Posterior cingulate gyrus (tissue), 11 donors: ENCODE measurements at places on chromosomes 3 and 15.

DNA sequence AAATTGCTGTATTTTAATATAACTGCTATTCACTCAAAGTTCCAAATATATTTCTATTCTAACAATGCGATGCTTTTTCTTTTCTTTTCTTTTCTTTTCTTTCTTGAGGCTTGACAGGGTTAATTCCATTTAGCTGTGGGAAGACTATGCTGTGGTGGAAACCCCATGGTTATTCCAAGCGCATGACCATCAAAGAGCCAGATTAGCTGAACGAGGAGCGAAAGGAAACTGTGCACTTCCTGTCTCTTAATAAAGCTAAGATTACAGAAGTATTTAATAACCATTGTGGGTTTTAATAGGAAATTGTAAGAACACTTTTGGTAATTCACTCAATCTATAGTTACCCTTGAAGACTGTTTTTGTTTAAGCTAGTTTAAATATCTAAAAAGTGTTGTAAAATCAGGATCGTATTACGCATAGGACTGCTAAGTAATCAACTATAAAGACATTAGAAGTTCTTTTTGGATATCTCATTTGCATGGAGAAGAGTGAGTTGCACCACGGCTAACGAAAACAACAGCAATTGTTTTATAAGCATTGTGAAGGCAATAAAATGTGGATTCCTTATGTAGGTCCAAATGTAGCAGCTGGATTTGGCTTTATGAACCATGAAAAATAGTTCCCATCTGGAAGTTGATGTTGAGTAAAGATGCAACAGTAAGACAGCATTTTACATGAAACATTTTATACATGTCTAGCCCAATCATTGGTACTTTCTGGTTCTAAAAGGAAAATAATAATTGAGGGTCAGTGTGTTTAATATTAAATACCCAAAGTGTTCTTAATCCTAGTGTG, 105.4 kb downstream of the ZIC1 start:
- no peak for DNase-seq

- no peak for DNase-seq
These were observed 133.7 kb upstream of the ALCAM start for GRCh38 chr3:105233010-105233409.

- no peak for DNase-seq
These were observed 288.0 kb upstream of the CHRM5 start for GRCh38 chr15:33680336-33680735.

GRCh38 chr15:89374086-89374981, 39.7 kb upstream of the POLG start:
- peak; percentile 62 for DNase-seq

- no peak for DNase-seq
These were observed 106.7 kb downstream of the ZIC4 start for GRCh38 chr3:147299656-147300055.

DNA sequence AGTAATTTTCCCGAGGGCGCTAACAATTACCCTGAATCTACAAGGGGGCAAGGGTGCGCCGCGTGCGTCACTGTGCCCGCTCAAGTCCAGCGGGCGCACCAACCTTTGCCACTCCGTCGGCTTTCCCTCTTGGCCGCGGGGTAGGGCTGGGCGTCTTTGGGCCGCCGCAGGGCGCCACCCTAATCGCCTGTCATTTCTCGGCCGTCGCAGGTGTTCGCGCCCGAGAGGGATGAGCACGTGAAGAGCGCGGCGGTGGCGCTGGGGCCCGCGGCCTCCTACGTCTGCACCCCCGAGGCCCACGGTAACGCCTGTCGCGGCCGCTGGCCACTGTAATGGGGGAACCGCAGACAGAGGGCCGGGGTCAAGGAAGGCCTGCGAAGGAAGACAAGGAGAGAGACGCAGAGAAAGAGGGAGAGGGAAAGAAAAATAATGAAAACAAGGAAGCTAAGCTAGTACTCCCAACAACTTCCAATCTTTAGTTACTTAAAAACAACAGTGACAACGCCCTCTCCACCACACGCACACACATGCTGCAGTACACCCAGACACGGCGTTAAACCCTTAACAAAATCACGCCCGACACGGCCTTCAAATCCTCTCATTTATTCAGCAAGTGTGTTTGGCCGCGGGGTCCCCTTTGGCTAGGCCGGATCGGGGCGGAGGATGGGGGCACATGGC, 3.8 kb downstream of the SKOR1 start:
- no peak for DNase-seq

GRCh38 chr15:80031841-80032240, 27.6 kb upstream of the ZFAND6 start:
- no peak for DNase-seq

- no peak for DNase-seq
These were observed 5.0 kb downstream of the CHST13 start for GRCh38 chr3:126528800-126529541.

DNA sequence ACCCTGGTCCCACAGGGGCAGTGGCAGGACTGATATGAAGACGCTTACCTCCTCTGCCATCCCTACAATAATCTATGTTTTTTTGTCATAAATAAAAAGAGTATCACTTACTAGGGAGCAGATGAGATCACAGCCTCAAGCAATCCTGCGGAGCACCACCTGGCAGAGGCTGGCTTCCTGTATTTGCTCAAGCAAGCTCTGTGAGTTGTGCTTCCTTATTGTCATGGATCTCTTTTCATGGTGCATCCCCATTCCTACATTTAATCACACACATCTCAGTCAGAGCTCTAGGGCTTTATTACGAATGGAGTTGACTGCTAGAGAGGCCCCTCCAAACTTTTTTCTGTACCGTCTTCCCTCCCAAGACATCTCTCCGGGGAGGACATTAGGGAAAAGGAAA, 186.0 kb downstream of the UBE2E2 start:
- DNase-seq, result no peak

DNA sequence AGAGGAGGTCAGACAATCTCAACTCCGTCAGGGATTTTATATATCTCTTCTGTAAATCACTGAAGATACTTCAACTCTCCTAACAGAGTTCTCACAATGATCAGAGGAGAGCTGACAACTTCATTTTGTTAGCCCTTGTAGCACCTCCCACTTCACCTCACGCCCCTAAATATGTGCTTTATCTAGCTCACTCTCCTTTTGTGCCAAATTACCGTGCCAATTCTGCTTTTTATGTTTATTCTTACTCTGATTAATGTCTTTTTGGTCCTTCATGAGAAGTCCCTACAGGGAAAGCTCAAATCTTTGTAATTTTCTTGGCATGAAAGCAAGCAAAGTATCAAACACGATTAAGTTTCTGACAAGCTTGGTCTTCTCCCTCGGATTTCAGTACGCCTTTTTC, 636.1 kb upstream of the NAALADL2 start:
- no peak for DNase-seq

DNA sequence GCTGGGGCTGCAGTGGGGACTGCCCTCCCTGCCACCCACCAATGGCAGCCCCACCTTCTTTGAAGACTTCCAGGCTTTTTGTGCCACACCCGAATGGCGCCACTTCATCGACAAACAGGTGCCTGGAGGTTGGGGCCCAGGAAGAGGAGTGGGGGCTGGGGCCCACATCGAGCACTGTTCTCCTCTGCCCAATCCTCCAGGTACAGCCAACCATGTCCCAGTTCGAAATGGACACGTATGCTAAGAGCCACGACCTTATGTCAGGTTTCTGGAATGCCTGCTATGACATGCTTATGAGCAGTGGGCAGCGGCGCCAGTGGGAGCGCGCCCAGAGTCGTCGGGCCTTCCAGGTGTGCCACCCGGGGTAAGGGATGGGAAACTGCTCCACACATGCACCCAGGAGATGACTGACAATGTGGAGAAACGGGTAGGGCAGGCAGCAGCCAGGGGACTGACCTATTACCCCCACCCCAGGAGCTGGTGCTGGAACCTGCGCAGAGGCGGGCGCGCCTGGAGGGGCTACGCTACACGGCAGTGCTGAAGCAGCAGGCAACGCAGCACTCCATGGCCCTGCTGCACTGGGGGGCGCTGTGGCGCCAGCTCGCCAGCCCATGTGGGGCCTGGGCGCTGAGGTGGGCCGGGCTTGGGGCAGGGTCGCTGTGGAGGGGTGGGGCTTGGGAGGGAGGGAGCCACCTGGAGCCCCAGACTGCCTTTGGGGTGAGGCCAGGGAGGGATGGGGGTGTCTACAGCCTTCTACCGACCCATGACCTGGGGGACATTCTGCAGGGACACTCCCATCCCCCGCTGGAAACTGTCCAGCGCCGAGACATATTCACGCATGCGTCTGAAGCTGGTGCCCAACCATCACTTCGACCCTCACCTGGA, 22.9 kb downstream of the NBEAL2 start:
- no peak for DNase-seq

- DNase-seq, result no peak
These were observed 65.7 kb downstream of the TMCC1 start for GRCh38 chr3:129827765-129828164.

GRCh38 chr15:67019884-67020520, 45.4 kb upstream of the SMAD3 start:
- no peak for DNase-seq

DNA sequence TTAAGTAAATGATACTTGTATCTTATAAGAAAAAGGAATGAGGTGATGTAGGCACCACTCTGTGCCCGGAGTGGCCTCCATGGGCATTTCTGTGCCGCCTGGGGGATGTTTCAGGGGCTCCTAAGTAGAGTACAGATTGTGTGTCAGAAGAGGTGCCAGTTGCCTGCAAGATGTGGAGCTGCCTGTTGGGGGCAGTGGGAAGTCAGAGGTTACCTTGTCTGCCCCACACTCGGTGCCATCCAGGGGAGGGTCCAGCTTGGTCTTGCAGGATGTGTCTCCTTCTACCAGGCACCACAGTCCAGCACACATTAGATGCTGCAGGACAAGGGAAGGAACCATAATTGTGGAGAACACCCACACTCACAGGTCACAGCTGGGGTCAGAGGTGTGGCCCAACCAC, 208.8 kb downstream of the ADAMTS17 start:
- DNase-seq, result no peak

DNA sequence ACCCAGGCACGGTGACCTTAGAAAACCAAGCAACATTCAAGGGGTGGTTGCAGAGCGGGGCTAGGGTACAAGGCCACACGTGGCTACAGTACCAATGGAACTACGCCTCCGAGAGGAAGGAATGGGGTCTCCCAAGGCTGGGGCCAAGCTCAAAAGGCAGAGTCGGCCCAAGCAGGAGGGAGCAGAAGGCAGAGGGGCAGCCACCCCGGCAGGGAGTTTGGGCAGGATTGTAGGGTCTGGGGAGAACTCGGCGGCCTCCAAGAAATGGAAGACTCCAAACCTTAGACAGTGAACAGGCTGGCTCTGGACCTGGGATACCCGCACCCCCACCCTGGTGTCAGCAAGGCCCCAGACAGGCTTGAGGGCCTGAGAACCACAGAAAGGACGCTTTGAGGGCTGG, 28.7 kb downstream of the ATRIP start:
- DNase-seq, result no peak

- no peak for DNase-seq
These were observed 5.8 kb downstream of the HYAL2 start for GRCh38 chr3:50316657-50317242.

GRCh38 chr3:95813244-95813643, 1001.1 kb upstream of the EPHA6 start:
- DNase-seq, result no peak

- no peak for DNase-seq
These were observed 33.0 kb upstream of the ARL14 start for GRCh38 chr3:160643994-160644393.

- DNase-seq, result no peak
These were observed 29.6 kb downstream of the TPM1 start for GRCh38 chr15:63072023-63072650.

DNA sequence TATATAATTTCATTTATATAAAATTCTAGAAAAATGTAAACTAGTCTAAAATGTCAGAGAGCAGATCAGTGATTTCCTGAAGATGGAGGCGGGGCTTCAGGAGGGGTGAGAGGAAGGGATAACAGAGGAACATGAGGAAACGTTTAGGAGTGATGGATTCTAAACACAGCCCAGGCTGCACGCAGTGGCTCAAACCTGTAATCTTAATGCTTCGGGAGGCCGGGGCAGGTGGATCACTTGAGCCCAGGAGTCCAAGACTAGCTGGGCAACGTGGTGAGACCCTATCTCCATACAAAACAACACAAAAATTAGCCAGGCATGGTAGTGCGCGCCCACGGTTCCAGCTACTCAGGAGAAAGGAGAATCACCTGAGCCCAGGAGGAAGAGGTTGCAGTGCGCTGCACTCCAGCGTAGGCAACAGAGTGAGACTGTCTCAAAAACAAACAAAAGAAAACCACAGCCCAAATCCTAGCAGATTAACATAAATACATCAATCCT, 18.0 kb upstream of the IQCF1 start:
- DNase-seq, result no peak

DNA sequence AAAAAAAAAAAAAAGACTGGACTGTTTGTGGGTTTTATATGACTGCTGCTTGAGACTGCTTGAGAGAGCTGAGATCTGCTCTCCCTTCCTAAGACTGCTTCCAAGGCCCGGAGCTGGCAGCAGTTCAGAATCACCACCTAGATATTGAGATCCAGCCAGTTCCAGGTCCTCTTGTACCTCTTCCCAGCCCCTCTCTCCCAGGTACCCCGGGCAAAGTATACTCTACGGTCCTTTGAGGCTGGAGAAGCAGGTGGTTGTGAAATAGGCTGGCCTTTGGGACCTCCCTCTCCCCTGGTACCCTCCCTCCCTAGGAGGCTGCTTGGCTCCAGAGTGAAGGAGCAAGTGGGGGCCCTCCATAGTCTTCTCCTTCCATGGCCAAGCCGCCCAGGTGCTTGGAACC, 12.6 kb upstream of the BAHD1 start:
- no peak for DNase-seq

GRCh38 chr15:66730168-66731021, 28.4 kb downstream of the SMAD6 start:
- no peak for DNase-seq

- no peak for DNase-seq
These were observed 996.0 kb downstream of the OTOL1 start for GRCh38 chr3:162492446-162493081.

- DNase-seq, result no peak
These were observed 58.5 kb upstream of the UTS2B start for GRCh38 chr3:191388823-191389222.

DNA sequence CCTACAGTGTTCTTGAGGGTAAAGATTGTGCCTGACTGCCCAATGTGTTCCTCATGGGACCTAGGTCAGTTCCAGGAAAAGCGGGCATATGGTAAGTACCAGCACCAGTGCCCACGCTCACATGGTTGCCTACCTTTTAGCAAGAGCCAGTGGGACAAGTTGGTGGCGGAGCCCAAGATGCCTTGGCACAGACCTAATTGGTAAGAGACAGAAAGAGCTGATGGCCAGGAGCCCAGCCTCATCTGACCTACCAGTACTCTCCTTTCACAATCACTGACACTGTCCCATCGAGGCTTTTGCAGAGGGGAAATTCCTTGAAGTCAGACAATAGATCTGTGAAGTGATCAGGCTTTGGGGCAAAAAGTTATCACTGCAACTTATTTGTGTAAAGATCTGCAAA, 98.4 kb upstream of the BCL6 start:
- no peak for DNase-seq

DNA sequence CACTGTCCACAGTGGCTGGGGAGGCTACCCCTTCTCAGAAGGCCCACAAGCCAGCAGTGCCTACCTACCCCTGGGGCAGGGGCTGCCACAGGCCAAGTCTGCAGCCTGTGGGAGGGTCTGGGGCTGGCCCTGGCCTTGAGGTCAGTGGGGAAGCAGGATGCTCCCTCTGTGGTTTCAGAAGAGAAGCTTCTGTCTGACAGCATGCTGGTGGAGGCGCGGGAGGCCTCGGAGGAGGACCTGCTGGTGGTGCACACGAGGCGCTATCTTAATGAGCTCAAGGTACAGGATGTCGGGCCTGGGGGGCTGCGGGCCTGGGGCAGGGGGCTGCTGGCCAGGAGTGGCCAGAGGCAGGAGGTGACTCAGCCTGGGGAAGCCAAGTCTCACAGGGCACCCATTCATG, 3.2 kb downstream of the HDAC11 start:
- DNase-seq, result no peak

GRCh38 chr3:159839561-159840379, 148.9 kb upstream of the IL12A start:
- DNase-seq, result peak; percentile 84
